PC-3 (cell line): ENCODE measurements at places on chromosomes 6 and 20. TPM values are rescaled to one million over a fixed set of nuclear protein-coding genes. Genes with fewer than 3 reads are reported as not detected.

The IBTK gene
- total RNA-seq: 17.2 and 20.0 TPM in 2 replicates

The SLC29A1 gene
- 54.7 and 60.4 TPM in 2 replicates for total RNA-seq

The ULBP2 gene
- 5.8 and 8.1 TPM in 2 replicates for total RNA-seq

The MYLK2 gene
- 1.7 TPM in 2 replicates for total RNA-seq
